Muscle of leg (tissue), 16 donors: ENCODE measurements at places on chromosomes 2 and 18. TPM values are rescaled to one million over a fixed set of nuclear protein-coding genes. Genes with fewer than 3 reads are reported as not detected.

DNA sequence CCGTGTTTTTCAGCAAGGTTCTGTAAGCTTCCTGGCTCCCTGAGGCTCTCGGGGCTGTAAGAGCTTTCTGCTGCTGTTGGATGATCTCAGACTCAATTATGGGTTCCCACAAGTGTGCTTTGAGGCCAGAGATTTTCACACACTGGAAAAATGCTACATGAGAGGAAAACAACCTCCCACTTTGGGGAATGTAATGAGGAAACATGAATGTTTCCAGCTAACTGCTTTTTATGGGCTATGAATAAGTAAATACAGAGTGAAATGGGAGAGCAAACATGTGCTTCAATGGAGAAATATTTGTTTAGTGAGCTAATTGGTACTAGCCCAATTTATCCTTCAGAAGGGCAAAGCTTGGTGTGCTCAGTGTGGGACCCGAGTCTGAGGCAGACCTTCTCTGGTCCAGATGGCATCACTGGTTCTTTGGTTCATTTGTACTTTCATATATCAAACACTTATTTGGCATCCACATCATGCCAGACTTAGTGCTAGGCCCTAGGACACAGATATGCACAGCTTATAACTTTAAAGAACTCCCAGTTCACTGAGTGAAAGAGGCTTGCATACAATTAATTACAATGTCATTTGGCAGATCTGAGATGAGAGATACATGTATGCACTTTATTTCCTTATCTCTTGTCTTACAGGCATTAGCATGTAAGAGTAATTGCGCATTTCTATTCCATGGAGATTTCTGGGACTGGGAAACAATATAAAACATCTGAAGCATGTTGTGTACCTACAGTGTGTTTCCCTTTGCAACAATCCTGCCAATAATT, 248.8 kb downstream of the RDH14 start:
- H3K27ac ChIP-seq, result no peak overlapping the region
- H3K4me1 ChIP-seq, result peaks cover 2% of the 10 kb centered on the region
- H3K27me3 ChIP-seq, result no peaks in the 10 kb centered on the region
- DNase-seq, result peak; percentile 75
- no peaks in the 10 kb centered on the region for H3K36me3 ChIP-seq
- no peak overlapping the region for H3K4me3 ChIP-seq

- DNase-seq, result peak; percentile 95
- H3K4me1 ChIP-seq, result peaks cover 11% of the 10 kb centered on the region
- H3K27ac ChIP-seq, result no peak overlapping the region
- no peaks in the 10 kb centered on the region for H3K36me3 ChIP-seq
- H3K4me3 ChIP-seq, result no peak overlapping the region
Observed at GRCh38 chr18:58249712-58250111, 205.7 kb downstream of the NEDD4L start.

- H3K4me3 ChIP-seq, result no peak overlapping the region
- H3K27me3 ChIP-seq, result no peaks in the 10 kb centered on the region
- no peaks in the 10 kb centered on the region for H3K4me1 ChIP-seq
- H3K27ac ChIP-seq, result no peak overlapping the region
- no peaks in the 10 kb centered on the region for H3K36me3 ChIP-seq
Observed at GRCh38 chr2:80687524-80687923, 383.0 kb upstream of the LRRTM1 start.

GRCh38 chr2:135245071-135245470, 193.0 kb downstream of the RAB3GAP1 start:
- no peak overlapping the region for H3K4me3 ChIP-seq
- no peak overlapping the region for H3K27ac ChIP-seq
- DNase-seq, result no peak
- H3K4me1 ChIP-seq, result no peaks in the 10 kb centered on the region
- no peaks in the 10 kb centered on the region for H3K36me3 ChIP-seq

DNA sequence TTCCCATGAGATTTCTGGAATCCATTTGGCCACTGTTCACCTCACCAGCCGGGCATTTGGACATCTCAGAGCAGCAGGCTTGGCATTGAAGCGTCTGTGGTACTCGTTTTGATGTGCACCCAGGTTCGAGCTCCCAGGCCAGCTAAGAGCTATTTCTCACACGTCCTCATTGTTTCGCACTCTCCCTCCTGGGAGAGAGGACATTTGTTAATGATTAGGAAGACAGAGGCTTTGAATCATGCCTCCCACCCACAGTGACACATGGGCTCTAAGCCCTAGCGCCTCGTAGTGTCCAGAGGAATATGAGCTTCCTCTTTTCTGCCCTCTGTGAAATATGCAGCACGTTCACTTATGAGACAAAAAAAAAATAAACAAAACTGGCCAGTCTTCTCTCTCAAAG, 361.8 kb downstream of the RND3 start:
- H3K27ac ChIP-seq, result no peak overlapping the region
- peak; percentile 44 for DNase-seq
- no peaks in the 10 kb centered on the region for H3K27me3 ChIP-seq
- H3K4me3 ChIP-seq, result no peak overlapping the region
- H3K4me1 ChIP-seq, result peaks cover 10% of the 10 kb centered on the region

GRCh38 chr2:239660390-239661230, 259.8 kb upstream of the HDAC4 start:
- H3K27me3 ChIP-seq, result peaks cover 10% of the 10 kb centered on the region
- H3K36me3 ChIP-seq, result no peaks in the 10 kb centered on the region
- no peak overlapping the region for H3K4me3 ChIP-seq
- DNase-seq, result peak; percentile 38

- no peak overlapping the region for H3K4me3 ChIP-seq
- no peak for DNase-seq
- peaks cover 95% of the 10 kb centered on the region for H3K4me1 ChIP-seq
- no peaks in the 10 kb centered on the region for H3K36me3 ChIP-seq
- no peak overlapping the region for H3K27ac ChIP-seq
- H3K27me3 ChIP-seq, result peaks cover 43% of the 10 kb centered on the region
Observed at GRCh38 chr2:72141032-72141645, 6.5 kb downstream of the CYP26B1 start.

DNA sequence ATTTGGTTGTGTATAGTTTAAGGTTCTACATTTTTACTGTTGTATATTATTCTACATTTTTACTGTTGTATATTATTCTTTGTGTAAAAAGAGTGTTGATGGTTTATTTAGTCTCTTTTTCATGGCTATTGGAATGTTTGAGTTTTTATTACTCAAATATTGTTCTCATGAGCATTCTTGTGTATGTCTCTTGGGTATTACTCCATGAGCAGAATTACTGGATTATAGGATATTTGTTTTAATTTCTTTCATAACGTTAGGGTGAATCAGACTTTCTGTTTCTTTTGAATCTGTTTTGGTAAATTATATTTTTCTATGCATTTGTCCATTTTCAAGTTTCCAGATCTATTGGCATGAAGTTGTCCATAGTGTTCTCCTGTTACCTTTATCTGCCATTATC, 111.6 kb downstream of the DYNAP start:
- H3K27ac ChIP-seq, result no peak overlapping the region
- H3K36me3 ChIP-seq, result no peaks in the 10 kb centered on the region
- no peak for DNase-seq

GRCh38 chr2:231688719-231689118, 19.6 kb upstream of the PTMA start:
- H3K27ac ChIP-seq, result no peak overlapping the region
- H3K4me3 ChIP-seq, result no peak overlapping the region
- DNase-seq, result no peak
- no peaks in the 10 kb centered on the region for H3K27me3 ChIP-seq
- no peaks in the 10 kb centered on the region for H3K36me3 ChIP-seq
- peaks cover 54% of the 10 kb centered on the region for H3K4me1 ChIP-seq

- no peak for DNase-seq
- no peaks in the 10 kb centered on the region for H3K27me3 ChIP-seq
- no peaks in the 10 kb centered on the region for H3K36me3 ChIP-seq
- H3K4me3 ChIP-seq, result no peak overlapping the region
- H3K4me1 ChIP-seq, result no peaks in the 10 kb centered on the region
- H3K27ac ChIP-seq, result no peak overlapping the region
Observed at GRCh38 chr2:60097298-60097697, 456.2 kb downstream of the BCL11A start.

- H3K36me3 ChIP-seq, result no peaks in the 10 kb centered on the region
- no peak overlapping the region for H3K27ac ChIP-seq
- DNase-seq, result no peak
- H3K4me3 ChIP-seq, result no peak overlapping the region
- peaks cover 20% of the 10 kb centered on the region for H3K4me1 ChIP-seq
Observed at GRCh38 chr2:29322011-29322410, 206.8 kb downstream of the CLIP4 start.

- H3K27me3 ChIP-seq, result peaks cover 10% of the 10 kb centered on the region
- peaks cover 2% of the 10 kb centered on the region for H3K4me1 ChIP-seq
- H3K27ac ChIP-seq, result no peak overlapping the region
Observed at GRCh38 chr18:79816981-79817606, 19.4 kb downstream of the KCNG2 start.

DNA sequence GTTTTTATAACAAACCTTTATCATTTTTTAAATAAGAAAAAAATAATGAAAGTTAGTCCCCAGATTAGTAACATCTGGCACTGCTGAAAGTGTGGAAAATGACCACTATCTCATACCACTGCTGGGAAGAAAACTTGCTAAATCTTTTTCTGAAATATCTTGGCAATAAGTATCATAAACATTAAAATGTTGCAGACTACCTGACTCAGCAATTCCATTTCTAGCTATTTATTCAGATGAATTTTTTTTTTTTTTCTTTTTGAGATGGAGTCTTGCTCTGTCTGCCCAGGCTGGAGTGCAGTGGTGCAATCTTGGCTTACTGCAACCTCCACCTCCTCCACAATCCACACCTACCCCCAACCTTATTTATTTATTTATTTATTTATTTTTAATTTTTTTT, 35.3 kb upstream of the SOS1 start:
- no peaks in the 10 kb centered on the region for H3K36me3 ChIP-seq
- no peak overlapping the region for H3K4me3 ChIP-seq
- no peaks in the 10 kb centered on the region for H3K27me3 ChIP-seq
- no peak overlapping the region for H3K27ac ChIP-seq
- H3K4me1 ChIP-seq, result peaks cover under 1% of the 10 kb centered on the region

- no peaks in the 10 kb centered on the region for H3K4me1 ChIP-seq
- H3K36me3 ChIP-seq, result no peaks in the 10 kb centered on the region
- no peak overlapping the region for H3K27ac ChIP-seq
- no peaks in the 10 kb centered on the region for H3K27me3 ChIP-seq
Observed at GRCh38 chr2:209413311-209414014, 10.4 kb upstream of the MAP2 start.

DNA sequence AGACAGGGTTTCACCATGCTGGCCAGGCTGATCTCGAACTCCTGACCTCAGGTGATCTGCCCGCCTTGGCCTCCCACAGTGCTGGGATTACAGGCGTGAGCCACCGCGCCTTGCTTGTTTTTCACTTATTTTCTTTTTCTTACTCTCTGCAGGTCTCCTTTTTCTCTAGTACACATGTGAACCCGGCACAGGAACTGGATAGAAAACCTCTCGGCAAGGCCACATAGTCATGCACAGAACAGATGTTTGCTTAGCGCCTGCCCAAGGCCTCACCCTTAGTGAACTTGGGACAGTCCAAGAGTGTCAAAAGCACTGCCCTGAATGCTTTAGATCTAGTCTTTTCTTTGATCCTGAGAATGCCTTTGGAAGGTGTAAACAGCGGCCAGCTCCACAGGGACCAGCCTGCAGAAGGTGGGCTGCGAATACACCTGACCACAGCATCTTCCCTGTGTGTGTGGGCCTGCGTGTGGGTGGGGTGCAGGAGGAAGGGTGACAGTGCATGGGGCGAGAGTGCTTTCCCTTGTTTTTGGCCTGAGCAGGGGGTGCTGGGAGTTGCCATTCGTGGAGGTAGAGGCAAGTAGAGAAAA, 27.0 kb downstream of the IMPA2 start:
- peaks cover 39% of the 10 kb centered on the region for H3K36me3 ChIP-seq
- no peak for DNase-seq
- H3K4me1 ChIP-seq, result peaks cover 8% of the 10 kb centered on the region
- H3K27me3 ChIP-seq, result no peaks in the 10 kb centered on the region
- H3K27ac ChIP-seq, result no peak overlapping the region

DNA sequence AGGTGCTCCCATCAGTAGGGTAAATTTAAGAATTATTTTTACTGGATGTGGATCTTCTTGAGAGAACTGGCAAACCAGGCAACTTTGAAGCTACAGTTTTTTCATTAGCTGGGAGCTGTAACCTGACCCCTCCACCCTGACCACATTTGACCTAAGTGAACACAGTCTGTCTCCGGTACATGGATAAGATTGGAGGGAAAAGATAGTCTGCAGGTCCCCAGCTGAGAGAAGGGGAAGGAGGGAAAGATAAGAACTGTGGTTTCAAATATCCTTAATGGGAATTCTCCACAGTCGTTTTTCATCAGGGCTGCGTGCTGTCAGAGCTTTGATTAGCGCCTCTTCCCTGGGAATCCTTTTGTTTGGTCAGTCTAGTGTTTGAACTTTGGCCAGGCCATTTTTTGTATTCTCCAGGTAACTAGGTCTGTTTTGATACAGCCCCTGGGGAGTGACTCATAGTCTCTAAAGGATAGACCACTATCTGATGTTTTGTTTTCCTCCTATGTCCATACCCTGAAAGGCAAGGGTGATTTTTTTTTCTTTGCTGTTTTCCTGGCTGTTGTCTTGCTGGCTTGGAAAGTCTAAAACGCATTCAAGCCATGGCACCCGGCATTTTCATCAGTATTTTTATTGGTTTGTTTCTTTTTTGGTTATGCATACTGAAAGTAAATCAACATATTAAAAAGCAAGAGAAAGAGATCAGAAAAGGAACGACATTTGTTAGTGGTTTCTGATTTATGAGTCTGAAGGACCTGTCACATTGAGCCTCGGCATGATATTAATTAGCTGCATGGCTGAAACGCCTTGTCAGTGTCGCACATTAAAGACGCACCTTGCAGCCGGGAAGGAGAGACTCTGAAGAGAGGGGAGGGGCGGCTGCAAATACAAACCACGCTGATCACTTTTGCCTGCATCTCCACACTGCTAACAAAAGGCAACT, 183.4 kb upstream of the FN1 start:
- no peak overlapping the region for H3K4me3 ChIP-seq
- no peak overlapping the region for H3K27ac ChIP-seq
- no peaks in the 10 kb centered on the region for H3K36me3 ChIP-seq
- H3K27me3 ChIP-seq, result no peaks in the 10 kb centered on the region
- peaks cover 9% of the 10 kb centered on the region for H3K4me1 ChIP-seq

- H3K27ac ChIP-seq, result no peak overlapping the region
- no peak for DNase-seq
- H3K4me3 ChIP-seq, result no peak overlapping the region
- H3K36me3 ChIP-seq, result no peaks in the 10 kb centered on the region
Observed at GRCh38 chr2:160411167-160411566, 82.4 kb downstream of the RBMS1 start.

The C2orf80 gene
- total RNA-seq, result not detected

The SCG2 gene
- 0.09 TPM for total RNA-seq

The UXS1 gene
- total RNA-seq, result 32.6 TPM

The RIT2 gene
- total RNA-seq, result not detected
